Peyer's patch (tissue), 4 donors: ENCODE measurements at places on chromosomes 1 and 21. TPM values are rescaled to one million over a fixed set of nuclear protein-coding genes. Genes with fewer than 3 reads are reported as not detected.

Gene IVL
- total RNA-seq = not detected

Gene KIF21B
- 15.8 TPM for total RNA-seq

Gene FCMR
- total RNA-seq = 9.5 TPM

Gene FAM229A
- 30.7 TPM for total RNA-seq

Gene CD34
- 18.5 TPM for total RNA-seq

Gene TRIM17
- not detected for total RNA-seq

Gene BSND
- total RNA-seq = not detected

Gene DNAJB4
- 15.7 TPM for total RNA-seq

Gene NTRK1
- total RNA-seq = not detected

Gene CYP4A22
- total RNA-seq = 0.47 TPM

Gene OR2T11
- total RNA-seq = not detected

Gene EFNA3
- total RNA-seq = 4.8 TPM

DNA sequence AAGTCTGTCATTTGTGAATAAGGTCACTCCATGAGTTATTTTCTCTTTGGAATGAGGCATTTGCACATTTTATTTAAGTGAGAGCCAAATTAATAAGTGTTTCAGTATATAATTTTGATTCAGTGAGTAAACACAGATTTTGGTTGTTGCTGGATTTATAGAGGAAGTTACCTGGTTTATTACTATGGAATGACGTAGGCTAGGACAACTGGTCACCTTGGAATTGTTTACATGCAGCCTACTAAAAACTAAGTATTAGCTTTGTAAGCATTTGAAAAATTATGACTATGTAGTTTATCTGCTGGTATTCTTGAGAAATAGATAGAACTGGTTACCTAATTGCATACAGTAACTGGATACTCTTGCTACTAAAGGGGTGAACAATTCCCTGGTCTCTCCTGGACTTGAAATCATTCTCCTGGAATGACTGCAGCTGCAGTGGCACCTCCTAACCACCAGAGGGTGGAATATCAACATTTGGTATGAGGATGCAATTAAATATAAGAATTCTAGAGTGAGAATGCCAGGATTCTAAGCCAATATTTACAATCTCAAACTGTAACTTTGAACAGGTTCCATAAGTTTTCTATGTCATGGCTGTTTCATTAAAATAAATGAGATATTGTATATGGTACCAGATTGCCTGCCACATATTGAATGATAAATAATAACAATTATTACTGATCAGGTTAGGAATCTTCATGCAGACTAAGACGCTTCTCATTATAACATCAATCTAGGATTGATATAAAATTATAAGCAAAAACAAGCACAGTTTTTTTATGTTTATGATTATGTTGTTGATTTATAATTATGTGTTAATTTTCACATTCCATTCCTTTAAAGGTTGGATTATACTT is 3.5 kb upstream of the KRTAP27-1 start:
- no peaks in the 10 kb centered on the region for H3K36me3 ChIP-seq
- H3K27ac ChIP-seq = no peak overlapping the region
- peak; percentile 75 for DNase-seq
- no peak overlapping the region for H3K4me3 ChIP-seq

GRCh38 chr1:18936814-18937481 is 19.5 kb downstream of the IFFO2 start:
- no peaks in the 10 kb centered on the region for H3K4me1 ChIP-seq
- H3K4me3 ChIP-seq = no peak overlapping the region
- H3K27me3 ChIP-seq = no peaks in the 10 kb centered on the region
- DNase-seq = no peak
- H3K27ac ChIP-seq = no peak overlapping the region

GRCh38 chr1:47262787-47263413 is 30.9 kb upstream of the TAL1 start:
- no peak overlapping the region for H3K4me3 ChIP-seq
- H3K27me3 ChIP-seq = no peaks in the 10 kb centered on the region
- peak; percentile 66 for DNase-seq
- no peak overlapping the region for H3K27ac ChIP-seq
- no peaks in the 10 kb centered on the region for H3K4me1 ChIP-seq

DNA sequence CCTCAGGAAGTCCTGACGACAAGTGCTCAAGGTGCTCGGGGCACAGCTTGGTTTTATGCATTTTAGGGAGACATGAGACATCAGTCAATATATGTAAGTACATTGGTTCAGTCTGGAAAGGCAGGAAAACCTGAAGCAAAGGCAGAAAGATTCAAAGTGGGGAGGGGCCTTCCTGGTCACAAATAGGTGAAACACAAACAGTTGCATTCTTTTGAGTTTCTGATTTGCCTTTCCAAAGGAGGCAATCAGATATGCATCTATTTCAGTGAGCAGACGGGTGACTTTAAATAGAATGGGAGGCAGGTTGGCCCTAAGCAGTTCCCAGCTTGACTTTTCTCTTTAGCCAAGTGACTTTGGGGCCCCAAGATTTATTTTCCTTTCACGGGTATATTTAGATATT is 8.9 kb upstream of the RNF187 start:
- H3K36me3 ChIP-seq = no peaks in the 10 kb centered on the region
- no peaks in the 10 kb centered on the region for H3K27me3 ChIP-seq
- DNase-seq = no peak
- H3K4me3 ChIP-seq = no peak overlapping the region

- peak; percentile 21 for DNase-seq
- H3K4me1 ChIP-seq = no peaks in the 10 kb centered on the region
- H3K27ac ChIP-seq = no peak overlapping the region
- H3K36me3 ChIP-seq = no peaks in the 10 kb centered on the region
- no peak overlapping the region for H3K4me3 ChIP-seq
- H3K27me3 ChIP-seq = no peaks in the 10 kb centered on the region
These were observed 6.1 kb upstream of the ADORA1 start for GRCh38 chr1:203121186-203122015.

DNA sequence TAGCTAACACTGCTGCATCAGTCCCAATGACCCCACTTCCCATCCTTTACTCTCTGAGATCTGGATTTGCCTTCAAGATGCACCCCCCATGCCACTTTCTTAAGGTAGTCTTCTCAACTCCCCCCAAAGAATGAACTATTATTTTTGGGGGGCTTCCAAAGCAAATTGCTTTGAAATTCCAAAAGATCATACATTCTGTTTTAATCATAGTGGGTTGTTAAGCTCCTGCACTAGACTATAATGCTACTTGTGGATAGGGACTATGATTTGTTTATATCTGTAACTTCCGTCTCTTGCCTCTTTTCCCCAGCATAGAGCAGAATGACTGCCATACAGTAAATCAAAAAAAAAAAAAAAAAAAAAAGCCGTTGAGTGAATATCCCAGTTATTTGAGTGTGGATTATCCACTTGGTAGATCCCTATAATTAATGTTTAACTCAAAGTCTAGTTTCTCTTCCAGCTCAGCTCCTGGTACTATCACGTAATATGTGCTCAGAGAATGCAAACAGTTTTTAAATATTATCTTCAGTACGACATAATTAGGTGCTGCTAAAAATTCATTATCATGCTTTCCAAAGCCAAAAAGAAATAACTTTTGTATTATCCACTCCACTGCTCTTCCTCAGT is 26.9 kb downstream of the KIRREL1 start:
- DNase-seq = no peak
- H3K4me1 ChIP-seq = no peaks in the 10 kb centered on the region
- H3K36me3 ChIP-seq = no peaks in the 10 kb centered on the region
- H3K27ac ChIP-seq = peak overlapping the region; percentile 78

DNA sequence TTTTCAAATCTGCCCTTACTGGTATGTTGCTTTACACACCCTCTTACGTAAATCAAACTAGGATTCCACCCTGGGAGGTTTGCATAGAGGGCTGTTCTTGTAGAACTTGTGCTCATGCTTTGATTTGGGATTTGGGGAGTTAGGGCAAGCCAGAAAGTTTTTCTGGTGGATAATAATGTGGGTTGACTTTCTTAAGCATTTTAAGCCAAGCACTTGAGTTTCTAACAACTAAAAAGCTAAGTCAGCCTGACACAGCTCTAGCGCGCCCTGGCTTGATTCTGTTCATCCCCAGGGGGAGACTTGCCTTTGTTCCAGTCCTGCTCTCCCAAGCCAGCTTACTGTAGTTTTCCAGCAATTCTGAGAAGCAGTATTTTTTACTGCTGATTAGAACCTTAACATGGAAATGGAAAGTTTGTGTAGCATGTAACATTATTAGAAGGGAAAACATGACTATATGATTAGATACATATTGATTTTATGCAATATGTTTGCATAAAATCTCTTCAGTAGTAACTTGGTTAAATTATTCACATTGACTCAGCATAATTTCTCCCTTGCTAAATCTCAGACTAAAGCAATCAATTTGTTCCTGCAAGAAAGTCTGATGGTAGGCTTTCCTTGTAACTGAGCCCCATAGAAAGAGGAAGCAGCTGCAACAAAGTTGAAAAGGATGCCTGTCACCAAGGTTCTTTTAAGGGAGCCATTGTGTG is 11.0 kb upstream of the PGD start:
- no peak overlapping the region for H3K4me3 ChIP-seq
- DNase-seq = no peak
- peak overlapping the region; percentile 40 for H3K27ac ChIP-seq
- H3K4me1 ChIP-seq = peaks cover 25% of the 10 kb centered on the region
- no peaks in the 10 kb centered on the region for H3K27me3 ChIP-seq
- no peaks in the 10 kb centered on the region for H3K36me3 ChIP-seq

- no peaks in the 10 kb centered on the region for H3K4me1 ChIP-seq
- H3K27me3 ChIP-seq = no peaks in the 10 kb centered on the region
- no peaks in the 10 kb centered on the region for H3K36me3 ChIP-seq
- no peak for DNase-seq
- H3K27ac ChIP-seq = no peak overlapping the region
These were observed 79.4 kb downstream of the ERICH3 start for GRCh38 chr1:74593887-74594866.

- no peak overlapping the region for H3K27ac ChIP-seq
- no peaks in the 10 kb centered on the region for H3K4me1 ChIP-seq
- no peaks in the 10 kb centered on the region for H3K27me3 ChIP-seq
These were observed 10.5 kb upstream of the RNPC3 start for GRCh38 chr1:103514920-103515503.

- no peak overlapping the region for H3K4me3 ChIP-seq
- H3K36me3 ChIP-seq = no peaks in the 10 kb centered on the region
- H3K4me1 ChIP-seq = no peaks in the 10 kb centered on the region
- no peak for DNase-seq
- H3K27me3 ChIP-seq = no peaks in the 10 kb centered on the region
- no peak overlapping the region for H3K27ac ChIP-seq
These were observed 5.1 kb downstream of the LYPD8 start for GRCh38 chr1:248750496-248750895.

DNA sequence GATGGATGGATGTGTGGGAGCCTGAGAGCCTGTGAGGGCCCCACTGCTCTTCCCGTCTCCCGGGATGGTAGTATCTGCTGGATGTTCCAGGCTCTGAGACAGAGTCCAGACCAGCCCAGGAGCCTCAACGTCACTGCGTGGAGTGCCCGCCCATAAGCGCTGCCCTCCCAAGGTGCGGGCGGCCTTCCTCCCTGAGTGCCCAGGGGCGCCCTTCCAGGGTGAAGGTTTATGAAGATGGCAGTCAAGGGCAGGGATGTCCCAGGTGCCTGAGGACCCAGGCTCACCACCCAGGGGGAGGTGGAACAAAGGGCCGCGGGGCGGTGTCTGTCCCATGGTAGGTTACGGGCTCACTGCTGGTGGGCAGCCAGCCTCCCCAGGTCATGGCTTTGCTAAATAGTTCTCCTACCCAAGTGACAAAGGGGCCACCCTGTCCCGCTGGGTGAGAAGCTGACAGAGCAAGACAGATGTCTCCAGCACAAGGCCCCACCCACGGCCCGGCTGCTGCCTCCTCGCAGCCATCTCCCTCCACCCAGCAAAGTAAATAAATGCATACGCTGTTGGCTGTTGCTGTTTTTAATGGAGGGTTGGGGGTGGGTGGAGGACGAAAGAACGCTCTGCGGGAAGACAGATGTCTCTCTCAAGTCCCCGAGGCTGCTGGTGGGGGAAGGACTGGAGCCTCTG is 9.0 kb upstream of the GPR153 start:
- no peaks in the 10 kb centered on the region for H3K27me3 ChIP-seq
- DNase-seq = peak; percentile 82
- no peaks in the 10 kb centered on the region for H3K36me3 ChIP-seq
- H3K4me3 ChIP-seq = no peak overlapping the region
- peaks cover 6% of the 10 kb centered on the region for H3K4me1 ChIP-seq
- H3K27ac ChIP-seq = peak overlapping the region; percentile 77

- H3K27me3 ChIP-seq = no peaks in the 10 kb centered on the region
- H3K36me3 ChIP-seq = peaks cover 31% of the 10 kb centered on the region
- H3K4me3 ChIP-seq = peak overlapping the region; percentile 63
- peaks cover 23% of the 10 kb centered on the region for H3K4me1 ChIP-seq
These were observed 455 bp downstream of the BSDC1 start for GRCh38 chr1:32393832-32394140.

DNA sequence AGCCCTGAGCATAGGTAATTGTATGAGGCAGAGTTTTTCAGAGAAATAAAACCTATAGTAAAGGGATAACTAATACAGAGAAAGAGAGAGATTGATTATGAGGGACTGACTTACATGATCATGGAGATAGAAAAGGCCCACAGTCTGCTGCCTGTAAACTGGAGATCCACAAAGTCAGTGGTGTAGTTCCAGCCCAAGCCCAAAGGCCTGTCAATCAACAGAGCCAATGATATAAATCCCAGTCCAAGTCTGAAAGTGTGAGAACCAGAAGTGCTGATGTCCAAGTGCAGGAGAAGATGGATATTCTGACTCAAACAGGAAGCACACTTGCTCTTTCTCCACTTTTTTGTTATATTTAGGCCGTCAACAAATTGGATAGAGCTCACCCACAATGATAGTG is 340.1 kb upstream of the RGS18 start:
- DNase-seq = no peak
- H3K27ac ChIP-seq = no peak overlapping the region
- no peaks in the 10 kb centered on the region for H3K4me1 ChIP-seq
- no peaks in the 10 kb centered on the region for H3K36me3 ChIP-seq
- H3K27me3 ChIP-seq = no peaks in the 10 kb centered on the region
- H3K4me3 ChIP-seq = no peak overlapping the region

GRCh38 chr1:56056438-56057287 is 522.7 kb downstream of the PLPP3 start:
- no peak for DNase-seq
- H3K27ac ChIP-seq = peak overlapping the region; percentile 8
- no peaks in the 10 kb centered on the region for H3K27me3 ChIP-seq
- no peaks in the 10 kb centered on the region for H3K36me3 ChIP-seq
- no peak overlapping the region for H3K4me3 ChIP-seq
- no peaks in the 10 kb centered on the region for H3K4me1 ChIP-seq

GRCh38 chr1:152112101-152112884 is 3.0 kb downstream of the TCHH start:
- H3K27ac ChIP-seq = no peak overlapping the region
- DNase-seq = no peak
- H3K27me3 ChIP-seq = peaks cover 43% of the 10 kb centered on the region
- H3K4me3 ChIP-seq = no peak overlapping the region

GRCh38 chr1:180610556-180611015 is 21.2 kb upstream of the XPR1 start:
- H3K27ac ChIP-seq = no peak overlapping the region
- no peak for DNase-seq
- H3K27me3 ChIP-seq = no peaks in the 10 kb centered on the region
- H3K4me1 ChIP-seq = no peaks in the 10 kb centered on the region
- no peak overlapping the region for H3K4me3 ChIP-seq

DNA sequence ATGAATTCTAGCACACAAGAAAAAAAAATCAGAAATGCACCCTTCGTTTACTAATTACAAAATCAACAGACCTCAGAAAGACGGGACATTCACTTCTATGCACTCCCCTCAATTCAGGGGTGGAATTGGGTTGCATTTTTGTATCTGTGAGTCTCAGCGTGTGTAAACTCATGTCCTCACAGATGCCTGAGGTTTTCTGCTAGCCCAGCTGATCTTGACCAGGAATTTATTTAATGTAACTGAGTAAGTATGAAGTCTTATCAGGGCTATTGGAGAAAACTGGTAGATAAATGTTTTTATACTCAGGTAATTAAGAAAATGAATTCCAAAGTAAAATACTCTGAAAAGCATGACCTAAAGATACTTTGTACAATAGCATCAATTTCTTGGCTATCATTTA is 167.7 kb downstream of the RUNX1 start:
- H3K4me1 ChIP-seq = no peaks in the 10 kb centered on the region
- no peak for DNase-seq
- H3K36me3 ChIP-seq = no peaks in the 10 kb centered on the region
- H3K27me3 ChIP-seq = no peaks in the 10 kb centered on the region
